ENCODE measurements at places on chromosomes 16 and 17.

GRCh38 chr17:6427279-6427781 lies 7.6 kb downstream of the AIPL1 start:
- peak; percentile 81 for DNase-seq

GRCh38 chr17:30858556-30859250 lies 26.9 kb downstream of the ATAD5 start:
- no peak for DNase-seq

DNA sequence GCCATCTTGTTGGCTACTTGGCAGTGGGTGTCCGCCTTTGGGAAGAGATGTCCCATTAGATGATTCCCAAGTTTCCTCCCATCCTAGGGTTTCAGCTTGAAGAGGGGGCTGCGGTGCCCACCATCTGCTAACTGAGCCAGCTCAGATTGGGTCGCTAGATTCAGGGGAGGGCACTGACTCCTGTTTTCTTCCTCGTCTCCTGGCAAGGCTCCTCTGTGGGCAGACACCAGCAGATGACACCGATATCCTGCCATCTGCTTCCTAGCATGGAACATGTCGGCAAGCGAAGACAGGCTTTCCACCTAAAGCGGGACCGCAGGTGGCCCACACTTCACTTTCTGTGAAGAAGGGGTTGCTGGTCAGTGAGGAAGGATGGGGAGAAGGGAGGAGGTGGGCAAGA lies 27.3 kb downstream of the C17orf75 start:
- DNase-seq = no peak

- no peak for DNase-seq
Observed at GRCh38 chr17:16925461-16926060, 46.4 kb downstream of the TNFRSF13B start.

DNA sequence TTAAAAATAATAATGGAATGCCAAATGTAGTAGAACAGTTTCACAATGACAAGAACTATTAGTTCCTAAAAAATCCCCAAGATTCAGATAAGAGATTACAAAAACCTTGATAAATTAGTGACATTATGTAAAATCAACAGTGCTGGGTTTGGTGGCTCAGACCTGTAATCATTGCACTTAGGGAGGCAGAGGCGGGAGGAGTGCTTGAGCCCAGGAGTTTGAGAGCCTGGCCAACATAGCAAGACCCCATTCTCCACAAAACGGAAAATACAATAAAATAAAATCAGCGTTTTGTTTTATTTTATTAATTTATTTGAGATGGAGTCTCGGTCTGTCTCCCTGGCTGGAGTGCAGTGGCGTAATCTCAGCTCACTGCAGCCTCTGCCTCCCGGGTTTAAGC lies 4.1 kb downstream of the CARD14 start:
- DNase-seq = no peak

DNA sequence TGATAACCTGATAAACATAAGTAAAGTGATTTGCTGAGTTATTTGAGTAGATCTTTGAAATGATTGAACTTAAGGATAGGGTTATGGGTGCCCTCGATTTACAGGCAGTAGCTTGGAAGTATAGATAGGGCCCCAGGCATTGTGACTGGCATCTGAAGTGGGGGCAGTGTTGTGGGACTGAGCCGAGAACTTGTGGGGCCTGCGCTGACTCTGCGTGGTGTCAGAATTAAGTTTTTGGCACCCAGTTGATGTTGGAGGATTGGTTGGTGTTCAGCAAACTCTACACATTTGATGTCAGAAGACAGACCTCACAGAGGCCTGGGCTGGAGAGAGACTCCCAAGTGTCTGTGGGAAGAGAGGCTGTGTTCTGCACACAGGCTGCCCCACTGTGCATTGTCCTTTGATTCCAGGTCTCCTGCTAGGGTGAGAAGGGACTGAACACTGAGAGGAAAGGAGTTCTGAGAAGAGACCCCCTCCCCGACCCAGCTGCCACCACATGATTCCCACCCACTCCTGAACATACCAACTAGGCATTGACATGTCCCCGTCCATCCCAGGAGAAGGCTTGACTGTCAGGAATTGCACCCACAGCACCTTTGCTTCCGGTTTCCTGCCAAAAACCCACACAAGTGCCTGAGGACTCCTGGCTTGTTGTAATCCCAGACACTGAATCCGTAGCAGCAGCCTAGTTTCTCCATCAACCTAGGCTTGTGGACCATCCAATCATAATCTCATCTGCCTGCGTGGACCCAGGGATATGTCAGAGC lies 4.5 kb downstream of the ZNF267 start:
- DNase-seq = peak; percentile 20

- peak; percentile 32 for DNase-seq
Observed at GRCh38 chr16:69340095-69340644, 598 bp downstream of the NIP7 start.

GRCh38 chr17:71970312-71970711 lies 150.5 kb upstream of the SOX9 start:
- no peak for DNase-seq
